ENCODE measurements at places on chromosomes 12 and 14.

- DNase-seq = no peak
Measured at GRCh38 chr14:49942090-49942489, 49.2 kb downstream of the ARF6 start.

- no peak for DNase-seq
Measured at GRCh38 chr14:89241934-89242651, 174.9 kb downstream of the FOXN3 start.

GRCh38 chr12:92185052-92185451 lies 39.4 kb upstream of the BTG1 start:
- DNase-seq = no peak

DNA sequence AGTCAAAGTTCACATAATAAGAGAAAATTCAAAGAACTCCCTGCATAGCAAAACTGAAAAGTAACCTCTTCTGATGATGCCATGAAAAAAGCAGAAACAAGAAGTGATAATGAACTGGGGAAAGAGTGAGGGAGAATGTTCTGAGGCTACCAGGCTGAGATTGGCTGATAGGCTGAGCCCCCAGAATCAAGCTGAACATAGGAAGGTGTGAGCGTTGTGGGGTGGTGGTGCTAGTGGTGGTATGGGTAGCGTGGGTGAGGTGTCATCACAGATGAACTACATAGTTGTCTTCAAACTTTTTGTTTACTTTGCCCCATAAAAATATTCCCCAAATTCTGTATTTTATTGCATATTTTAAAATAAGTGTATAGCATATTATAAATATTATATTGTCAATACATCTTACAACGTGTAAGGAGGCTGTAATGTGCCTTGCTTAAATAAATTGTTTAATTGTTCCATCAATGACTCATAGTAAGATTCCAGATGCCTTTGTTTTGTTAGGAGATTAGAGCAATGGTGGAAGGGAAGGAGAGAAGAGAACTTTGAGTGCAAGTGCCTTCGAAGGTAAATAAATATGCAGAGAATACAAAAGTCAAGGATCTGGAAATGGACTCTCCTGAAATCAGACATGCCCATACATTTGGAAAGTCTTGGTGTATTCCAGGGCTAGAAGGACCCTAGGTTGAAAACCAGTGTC lies 15.8 kb upstream of the CFAP54 start:
- DNase-seq = no peak

GRCh38 chr12:31018790-31019505 lies 54.7 kb upstream of the DDX11 start:
- DNase-seq = no peak

DNA sequence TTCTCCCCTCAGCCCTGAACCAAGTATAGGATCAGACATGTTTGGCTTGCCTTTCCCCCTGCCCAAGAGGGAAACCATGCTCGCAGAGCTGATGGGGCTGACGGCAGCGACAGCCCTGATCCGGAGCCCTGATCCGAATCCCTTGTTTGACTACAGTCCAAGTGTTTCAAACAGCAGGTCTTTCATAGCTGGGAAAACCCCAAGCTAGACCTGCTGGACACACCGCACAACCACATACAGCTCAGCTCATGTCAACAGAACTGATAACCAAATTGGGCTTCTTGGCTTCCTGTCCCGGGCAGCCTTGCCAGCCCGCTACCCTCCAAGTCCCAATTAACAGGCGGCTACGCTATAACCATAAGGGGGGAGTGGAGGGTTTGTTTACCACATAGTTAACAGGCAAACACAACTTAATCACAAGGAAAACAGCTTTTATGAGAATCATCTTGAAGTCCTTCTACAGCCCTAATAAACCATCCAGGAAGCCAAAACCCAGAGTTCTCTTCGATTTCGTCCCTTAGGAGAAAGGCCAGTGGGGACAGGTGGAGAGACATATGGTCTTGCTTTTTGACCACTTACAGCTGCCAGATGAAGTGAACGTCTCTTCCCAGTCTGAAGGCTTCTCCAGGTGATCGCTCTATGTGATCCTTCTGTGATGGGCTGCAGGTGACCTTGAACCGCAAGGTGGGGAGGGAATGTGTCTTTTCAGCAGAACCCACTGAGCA lies 64.5 kb upstream of the MANSC4 start:
- DNase-seq = peak; percentile 25

- no peak for DNase-seq
Measured at GRCh38 chr14:104676694-104677511, 12.5 kb upstream of the INF2 start.

DNA sequence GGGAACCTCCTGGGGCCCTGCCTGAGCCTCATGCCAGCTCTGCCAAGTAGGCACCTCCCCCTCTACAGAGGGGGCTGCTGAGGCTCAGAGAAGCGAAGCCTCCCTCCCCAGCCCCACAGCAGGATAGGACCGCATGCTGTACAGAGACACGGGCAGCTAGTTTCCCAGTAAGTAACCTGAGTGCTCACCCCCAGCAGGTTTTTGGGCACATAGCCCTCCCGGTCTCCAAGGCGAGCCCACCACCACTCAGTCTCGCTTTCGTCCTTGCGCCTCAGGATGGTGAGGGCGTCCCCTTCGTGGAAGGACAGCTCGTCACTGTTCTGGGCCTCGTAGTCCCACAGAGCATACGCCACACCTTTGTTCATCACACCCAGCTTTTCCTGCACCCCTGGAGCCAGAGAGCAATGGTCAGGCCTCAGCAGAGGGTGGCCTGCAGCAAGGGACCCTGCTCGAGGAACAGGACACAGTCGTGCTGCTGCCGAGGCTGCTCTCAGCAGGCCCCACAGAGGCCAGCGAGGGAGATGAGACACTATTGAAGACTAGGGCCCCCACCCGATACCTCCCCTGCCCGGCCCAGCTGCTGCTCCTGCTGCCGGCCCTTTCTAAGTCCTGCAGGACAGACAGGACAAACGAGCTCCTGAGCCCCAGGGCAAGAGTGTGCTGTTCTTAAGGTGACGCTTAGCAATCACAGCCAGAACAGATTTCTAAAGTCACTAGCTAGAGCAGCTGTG lies 20.4 kb downstream of the ZFYVE21 start:
- no peak for DNase-seq

GRCh38 chr12:57518176-57518919 lies 2.0 kb downstream of the DDIT3 start:
- DNase-seq = no peak

- no peak for DNase-seq
Measured at GRCh38 chr14:90354551-90355298, 23.0 kb upstream of the NRDE2 start.

GRCh38 chr12:59182191-59182590 lies 261.9 kb upstream of the LRIG3 start:
- peak; percentile 10 for DNase-seq

GRCh38 chr12:58416236-58416635 lies 474.9 kb downstream of the ATP23 start:
- peak; percentile 8 for DNase-seq

DNA sequence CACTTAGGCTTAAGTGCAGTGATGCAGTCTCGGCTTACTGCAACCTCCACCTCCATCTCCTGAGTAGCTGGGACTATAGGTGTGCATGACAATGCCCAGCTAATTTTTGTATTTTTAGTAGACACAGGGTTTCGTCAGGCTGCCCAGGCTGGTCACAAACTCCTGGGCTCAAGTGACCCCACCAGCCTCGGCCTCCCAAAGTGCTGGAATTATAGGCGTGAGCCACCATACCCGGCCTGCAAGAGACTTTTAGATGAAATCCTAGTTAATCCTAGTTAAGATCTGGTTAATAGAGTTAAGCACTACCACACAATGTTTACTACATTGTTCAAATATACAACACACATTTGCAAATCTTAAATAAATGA lies 196.5 kb upstream of the AMIGO2 start:
- no peak for DNase-seq

DNA sequence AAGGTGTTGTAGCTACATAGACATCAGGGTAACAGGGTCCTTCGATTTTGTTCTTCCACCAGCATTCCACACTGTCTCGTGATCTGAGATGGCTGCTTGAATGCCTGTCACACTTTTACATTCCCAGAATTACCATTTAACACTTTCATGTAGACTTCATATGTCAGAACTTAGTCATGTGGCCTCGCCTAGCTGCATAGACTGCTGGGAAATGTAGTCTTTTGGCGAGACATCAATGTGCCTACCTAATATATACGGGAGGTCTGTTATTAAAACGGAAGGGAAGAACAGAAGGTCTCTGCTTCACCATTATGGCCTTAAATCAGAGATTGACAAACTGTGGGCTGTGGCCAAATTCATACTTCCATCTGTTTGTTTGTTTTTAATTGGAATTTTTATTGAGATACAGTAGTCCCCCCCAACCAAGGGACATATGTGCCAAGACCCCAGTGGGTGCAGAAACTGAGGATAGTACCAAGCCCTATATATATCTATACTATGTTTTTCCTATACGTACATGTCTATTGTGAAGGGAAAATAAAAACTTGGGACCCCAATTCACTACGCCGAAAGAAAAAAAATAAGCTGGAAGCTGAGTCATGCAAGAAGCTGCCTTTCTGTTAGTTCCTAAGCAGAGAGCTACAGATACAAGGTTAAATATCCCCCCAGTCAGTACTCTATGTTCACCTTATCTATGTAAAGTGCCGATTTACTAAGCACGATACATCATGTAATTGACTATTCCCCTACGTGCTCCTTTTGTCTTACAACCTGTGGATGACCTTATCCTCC lies 11.3 kb upstream of the HRK start:
- DNase-seq = no peak

GRCh38 chr12:49763006-49763591 lies 21.7 kb downstream of the TMBIM6 start:
- peak; percentile 68 for DNase-seq

DNA sequence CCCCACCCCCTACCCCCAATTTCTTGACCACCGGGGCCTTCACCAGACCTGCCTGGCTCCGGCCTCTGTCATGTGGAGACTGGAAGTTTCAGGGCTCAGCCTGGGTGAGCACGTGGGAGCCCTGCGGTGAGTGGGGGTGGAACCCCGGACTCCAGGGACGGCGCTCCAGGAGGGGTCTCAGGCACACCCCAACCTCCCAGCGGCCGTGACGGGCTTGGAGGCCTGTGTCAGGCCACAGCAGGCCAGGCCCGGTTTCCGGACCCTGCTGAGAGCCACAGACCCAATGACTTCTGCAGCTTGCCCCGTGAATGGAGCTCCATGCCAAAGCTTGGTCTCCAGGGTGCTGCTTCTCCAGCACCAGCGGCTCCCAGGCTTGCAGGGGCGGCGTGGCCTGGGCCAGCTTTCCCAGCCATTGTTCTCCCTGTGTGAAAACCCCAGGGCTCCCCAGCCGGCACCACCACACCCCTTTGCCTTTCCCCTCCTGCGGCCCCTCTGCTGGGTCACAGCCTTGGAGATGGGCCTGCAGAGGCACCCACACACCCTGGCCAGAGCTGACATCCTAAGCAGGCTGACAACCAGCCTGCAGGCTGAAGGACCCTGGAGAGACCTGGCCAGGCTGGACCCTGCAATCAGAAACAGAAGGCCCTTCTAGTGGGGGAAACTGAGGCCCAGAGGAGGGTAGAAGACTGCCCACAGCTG lies 186.2 kb upstream of the C14orf180 start:
- DNase-seq = no peak

GRCh38 chr14:100045642-100046344 lies 19.4 kb upstream of the EVL start:
- no peak for DNase-seq

DNA sequence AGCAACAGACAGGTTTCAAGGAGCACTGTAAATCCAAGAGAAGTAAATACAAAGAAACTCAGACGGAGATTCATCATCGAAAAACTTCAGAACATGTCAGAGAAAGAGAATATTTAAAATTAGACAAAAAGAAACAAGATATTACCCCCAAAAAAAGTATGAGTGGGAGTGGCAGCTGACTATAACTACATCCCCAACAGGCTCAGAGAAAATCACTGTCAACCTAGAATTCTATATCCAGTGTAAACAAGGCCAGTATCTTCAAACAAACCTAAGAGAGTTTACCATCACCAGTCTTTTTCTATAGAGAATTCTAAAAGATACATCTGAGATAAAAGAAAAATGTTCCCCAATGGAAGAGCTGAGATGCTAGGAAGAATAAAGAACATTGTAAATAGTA lies 39.6 kb downstream of the CRY1 start:
- DNase-seq = no peak

DNA sequence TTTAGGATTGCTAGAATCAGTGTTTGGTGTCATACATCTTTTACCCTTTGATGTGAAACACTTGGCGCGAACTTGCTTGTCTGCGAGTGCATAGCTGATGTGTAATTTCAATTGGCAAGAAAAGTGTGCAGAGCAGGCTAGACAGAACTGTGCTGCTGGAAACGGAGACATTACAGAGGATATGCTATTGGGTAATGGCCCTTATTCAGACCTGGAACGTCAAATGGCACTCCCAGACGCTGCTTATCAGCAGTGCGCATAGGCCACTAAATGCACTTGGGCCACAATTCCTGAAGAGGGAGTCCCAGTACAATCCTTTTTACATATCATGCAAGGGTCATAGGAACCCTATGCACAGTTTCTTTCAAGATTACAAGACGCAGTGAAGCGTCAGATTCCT lies 15.7 kb upstream of the SLC10A1 start:
- DNase-seq = peak; percentile 50

GRCh38 chr14:68409387-68409786 lies 383.5 kb downstream of the ZFP36L1 start:
- DNase-seq = no peak

DNA sequence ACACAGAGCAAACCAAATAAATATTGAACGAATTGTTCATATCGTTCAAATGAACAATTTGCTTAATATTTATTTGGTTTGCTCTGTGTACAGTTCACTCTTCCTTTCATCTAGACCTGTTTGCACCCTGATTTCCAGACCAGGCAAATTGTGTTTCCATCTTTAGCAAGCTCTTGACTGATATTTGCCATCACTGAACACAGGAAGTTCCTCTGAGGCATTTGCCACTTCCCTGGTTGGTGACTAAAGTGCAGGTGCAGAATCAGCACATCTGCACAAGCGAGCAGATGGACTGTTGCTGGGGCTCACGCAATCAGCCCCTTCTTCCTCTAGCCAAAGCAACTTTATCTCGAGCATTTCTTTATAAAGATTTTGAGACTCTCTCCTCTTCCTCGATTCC lies 112.9 kb downstream of the DAAM1 start:
- DNase-seq = no peak

DNA sequence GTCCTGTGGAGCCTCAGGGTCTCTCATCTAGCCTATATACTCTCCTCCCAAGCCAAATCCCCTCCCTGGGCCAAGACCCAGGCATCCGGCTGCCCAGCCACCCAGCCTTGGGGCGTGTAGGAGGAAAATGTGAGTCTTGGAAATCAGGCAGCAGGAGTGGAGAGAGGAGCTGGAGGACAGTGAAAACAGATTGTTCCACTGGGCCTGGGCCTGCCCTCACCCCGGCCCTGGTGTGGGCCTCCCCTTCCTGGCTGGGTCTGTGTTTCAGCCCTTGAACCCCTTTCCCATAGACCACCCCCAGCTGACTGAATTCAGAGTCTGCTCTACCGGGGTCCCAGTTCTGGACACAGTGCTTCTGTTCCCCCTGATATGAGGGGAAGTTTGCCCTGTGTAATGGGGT lies 6.7 kb downstream of the ITGA5 start:
- no peak for DNase-seq

Data from urothelium cell line (cell line).